RPMI7951 (cell line): ENCODE measurements at places on chromosomes 7 and 10. TPM values are rescaled to one million over a fixed set of nuclear protein-coding genes. Genes with fewer than 3 reads are reported as not detected.

DNA sequence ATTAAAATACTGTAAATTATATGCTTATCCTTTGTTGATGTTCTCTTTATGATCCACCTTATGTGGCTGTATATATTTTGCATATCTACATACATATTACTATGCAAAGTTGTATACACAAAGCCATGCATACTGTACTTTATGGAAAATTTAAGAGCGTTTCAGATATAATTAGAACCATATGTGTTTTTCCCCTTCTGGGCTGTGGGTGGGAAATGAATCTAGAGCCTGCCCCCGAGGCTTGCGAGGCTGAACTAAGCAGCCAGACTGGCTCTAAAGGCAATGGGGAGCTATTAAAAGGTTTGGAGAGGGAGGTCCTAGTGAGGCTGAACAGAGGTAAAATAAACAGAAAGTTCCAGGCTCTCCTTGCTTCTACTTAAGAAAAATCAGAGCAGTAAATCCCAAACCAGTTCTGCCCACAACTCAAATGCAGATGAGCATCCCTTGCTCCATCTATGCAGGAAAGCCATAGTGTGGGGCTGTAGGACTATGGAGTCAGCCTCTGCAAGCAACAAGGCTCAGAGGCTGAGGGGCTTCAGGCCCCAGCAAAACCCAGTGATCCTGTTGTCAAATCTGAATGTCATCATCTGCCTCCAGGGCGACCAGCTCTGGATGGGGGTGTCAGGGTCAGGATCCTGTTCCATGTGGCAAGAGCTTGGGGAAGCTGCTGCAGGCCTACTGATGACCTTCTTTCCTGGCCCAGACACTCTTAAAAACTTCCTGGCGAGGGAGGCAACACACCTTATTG lies 14.1 kb upstream of the DDIT4 start:
- DNase-seq: peak; percentile 90

Gene STEAP1B
- total RNA-seq: 78.6 and 89.9 TPM in 2 replicates

DNA sequence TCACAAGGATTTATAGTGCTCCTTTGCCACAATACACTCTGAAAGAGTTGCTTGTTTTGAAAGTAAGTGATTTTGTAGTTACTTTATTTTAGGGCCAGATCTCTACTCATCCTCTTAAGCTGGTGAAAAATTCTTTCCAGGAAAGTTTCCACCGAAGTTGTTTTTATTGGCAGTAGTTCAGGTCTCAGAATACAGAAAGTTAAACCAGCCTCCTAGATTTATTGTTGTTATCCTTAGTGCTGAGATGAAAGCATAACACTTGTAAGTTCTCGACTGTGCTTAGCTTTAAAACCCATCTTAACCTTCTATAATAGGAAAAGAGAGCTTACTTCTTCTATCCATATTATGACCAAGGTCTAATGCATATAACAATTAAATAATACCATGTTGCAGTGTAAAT lies 5.5 kb downstream of the AP3M1 start:
- DNase-seq: peak; percentile 56

DNA sequence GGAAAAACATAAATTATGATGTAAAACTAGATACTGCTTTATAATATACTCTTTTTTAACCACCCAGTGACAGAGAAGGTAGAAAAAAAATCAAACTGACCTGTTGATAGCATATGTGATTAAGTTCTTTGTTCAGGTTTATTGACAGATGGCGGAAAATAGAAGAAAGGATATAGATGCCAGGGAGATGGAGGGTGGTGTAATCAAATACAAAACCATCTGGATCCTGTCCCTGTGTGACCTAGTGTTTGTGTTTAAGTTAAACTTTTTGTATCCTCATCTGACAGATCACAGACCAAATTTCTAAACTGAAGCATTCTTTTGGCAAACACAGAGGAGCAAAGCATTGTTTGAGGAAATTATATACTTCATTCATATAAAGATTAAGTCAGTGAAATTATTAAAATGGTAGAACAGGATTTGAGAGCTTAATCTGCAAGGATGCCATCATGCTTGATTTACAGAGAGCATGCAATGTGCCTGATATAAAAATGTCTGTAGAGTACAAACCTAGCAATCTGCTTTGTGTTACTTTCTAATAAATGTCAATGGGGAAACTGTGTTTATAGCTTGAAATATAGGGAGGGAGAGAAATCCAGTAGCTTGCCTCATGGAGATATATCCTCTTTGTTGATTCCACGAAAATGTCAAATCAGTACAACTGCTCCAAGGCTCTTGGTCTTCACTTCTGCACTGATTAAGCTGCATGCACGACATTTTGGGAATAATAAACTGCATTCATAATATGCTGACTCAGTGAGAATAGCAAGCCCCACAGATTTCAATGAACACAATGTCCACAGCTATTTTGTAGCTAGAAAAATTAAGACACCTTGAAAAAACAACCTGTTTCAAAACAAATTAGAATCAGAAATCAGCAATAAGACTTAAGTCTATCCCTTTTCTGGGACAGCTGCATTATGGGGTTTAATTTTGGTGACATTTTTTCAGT lies 39.0 kb downstream of the SEM1 start:
- no peak for DNase-seq

Gene EPO
- total RNA-seq: not detected in 2 replicates

GRCh38 chr10:42959833-42960232 lies 117.0 kb upstream of the RET start:
- no peak for DNase-seq

- DNase-seq: no peak
These were observed 1.3 kb upstream of the APBB1IP start for GRCh38 chr10:26436848-26437247.

DNA sequence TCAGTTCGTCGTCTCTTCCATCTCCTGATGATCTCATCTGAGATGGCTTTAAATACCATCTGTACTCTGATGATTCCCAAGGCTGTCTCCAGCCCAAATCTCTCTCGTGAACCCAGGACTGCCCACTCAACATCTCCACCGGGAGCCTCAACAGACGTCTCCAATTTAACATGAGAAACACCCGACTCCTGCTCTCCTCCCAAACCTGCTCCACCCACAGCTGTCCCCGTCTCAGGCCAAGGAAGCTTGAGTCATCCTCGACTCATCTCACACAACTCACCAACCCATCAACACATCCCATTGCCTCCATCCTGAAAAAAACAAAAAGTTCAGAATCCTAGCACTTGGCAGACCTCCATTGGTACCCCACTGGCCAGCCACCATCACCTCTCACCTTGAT lies 29.7 kb upstream of the CALN1 start:
- no peak for DNase-seq

Gene NKX1-2
- total RNA-seq: not detected in 2 replicates

Gene CARD11
- total RNA-seq: under 0.01 TPM in 1 of 2 replicates, not detected in the other

Gene ADRA2A
- 0.10 and 0.24 TPM in 2 replicates for total RNA-seq

DNA sequence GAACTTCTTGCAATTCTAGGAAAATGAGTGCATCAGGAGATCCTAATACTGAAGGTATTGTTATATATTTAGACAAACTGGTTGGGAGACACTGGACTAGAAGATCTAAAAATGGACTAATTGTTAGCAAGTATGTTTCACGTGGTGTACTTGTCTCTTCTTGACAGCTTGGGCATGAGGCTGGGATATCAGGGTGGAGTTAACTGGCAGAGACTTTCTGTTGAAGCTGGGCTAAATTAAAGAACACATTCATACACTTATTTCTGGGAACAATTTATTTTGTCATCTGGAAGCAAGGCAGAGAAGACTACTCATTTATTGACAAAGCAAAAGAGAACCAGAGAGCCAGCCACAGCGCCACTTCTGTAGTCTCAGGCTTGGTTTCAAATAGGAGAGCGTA lies 25.9 kb downstream of the TYW1 start:
- DNase-seq: no peak

DNA sequence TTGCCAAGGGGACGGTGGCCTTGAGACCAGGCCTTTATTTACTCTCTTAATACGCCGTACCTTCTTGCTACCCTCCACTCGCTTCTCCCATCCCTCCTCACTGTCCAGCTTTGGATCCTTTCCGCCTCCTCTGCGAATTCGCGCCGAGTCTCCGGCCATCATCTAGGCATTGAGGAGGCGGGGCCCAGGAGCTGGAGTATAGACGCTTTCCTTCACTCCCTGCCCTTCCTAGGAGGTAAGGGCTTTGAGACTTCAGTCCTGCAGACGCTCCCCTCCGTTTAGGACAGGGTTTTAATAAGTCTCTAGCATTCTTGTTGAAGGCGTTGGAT lies 538 bp downstream of the TFAM start:
- DNase-seq: peak; percentile 42

Gene DOCK1
- total RNA-seq: 15.7 and 17.4 TPM in 2 replicates

GRCh38 chr7:51129527-51130472 lies 186.8 kb downstream of the COBL start:
- DNase-seq: no peak

GRCh38 chr10:112047674-112048073 lies 135.9 kb downstream of the GPAM start:
- DNase-seq: no peak

DNA sequence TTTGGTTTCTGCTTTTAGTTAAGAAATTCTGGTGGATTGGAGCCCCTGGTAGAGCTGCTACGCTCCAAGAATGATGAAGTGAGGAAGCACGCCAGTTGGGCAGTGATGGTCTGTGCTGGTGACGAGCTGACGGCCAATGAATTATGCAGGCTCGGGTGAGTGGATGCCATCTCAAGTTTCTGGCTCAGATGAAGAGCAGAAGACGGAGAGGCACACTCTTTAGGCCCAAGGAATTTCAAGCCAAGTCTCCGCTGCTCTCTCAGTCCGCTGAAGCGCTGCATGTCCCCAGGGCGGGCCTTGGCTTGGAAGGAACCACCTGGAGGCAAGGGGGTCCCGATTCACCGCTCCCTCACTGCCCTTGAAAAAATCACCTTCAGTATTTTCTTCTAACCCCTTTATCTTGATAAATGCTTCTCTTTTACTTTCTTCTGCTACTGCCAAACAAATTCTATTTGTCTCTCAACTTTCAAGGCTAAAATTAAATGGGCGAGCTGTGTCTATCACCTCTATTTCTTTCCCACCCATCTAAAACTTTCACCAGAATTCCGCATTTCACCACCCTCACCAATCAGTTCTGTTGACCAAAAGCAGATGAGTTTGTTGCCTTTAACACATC lies 74.2 kb downstream of the ARMC3 start:
- DNase-seq: no peak

- DNase-seq: peak; percentile 79
These were observed 526.4 kb downstream of the KIF20B start for GRCh38 chr10:90227786-90228185.

Gene LIPM
- not detected in 2 replicates for total RNA-seq

GRCh38 chr10:6875269-6875865 lies 295.3 kb upstream of the PRKCQ start:
- DNase-seq: no peak

DNA sequence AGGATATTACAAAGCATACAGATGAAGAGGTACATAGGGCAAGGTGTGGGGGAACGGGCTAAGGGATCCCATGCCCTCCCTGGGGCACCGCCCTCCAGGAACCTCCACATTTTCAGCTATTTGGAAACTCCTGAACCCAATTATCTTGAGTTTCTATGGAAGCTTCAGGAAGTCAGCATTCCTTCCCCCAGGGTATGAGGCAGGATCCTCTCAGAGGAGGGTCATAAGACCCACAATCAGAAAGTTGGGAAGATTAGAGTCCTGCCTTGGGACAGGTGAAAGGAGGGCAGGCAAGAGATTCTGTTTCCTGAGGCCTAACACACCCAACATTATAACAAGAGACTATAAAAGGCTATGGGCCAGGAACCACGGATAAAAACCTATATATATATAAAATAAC lies 98.0 kb downstream of the RALA start:
- DNase-seq: no peak

DNA sequence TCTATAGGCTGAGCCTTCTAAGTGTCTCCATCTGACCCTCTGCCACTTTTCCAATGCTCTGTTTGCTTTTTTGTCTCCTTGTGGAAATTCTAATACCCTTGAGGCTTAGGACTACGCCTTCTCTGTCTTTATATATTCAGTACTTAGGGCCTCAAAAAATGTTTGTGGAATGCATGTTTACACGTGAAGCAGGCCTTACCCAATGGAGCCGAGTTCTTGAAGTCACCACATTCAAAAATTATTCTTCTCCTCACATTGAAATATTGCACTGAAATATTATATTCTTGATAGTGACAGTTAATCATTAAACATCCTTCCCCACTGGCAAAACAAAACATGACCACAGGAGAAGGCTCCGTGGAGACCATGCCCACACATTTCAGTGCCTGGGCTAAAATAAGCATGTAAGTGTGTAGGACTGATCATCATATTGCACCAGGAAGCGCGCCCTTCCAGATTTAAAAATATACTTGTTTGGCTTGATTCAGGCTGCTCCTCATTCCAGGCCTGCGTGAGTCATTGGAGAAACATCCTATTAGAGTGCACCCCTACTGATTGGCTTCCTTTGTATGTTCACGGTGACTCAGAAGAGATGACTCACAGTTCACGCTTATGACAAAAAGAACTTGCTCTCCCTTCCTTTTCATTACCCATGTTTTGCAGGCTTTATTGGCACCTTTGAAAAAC lies 307.4 kb upstream of the AOAH start:
- peak; percentile 100 for DNase-seq

DNA sequence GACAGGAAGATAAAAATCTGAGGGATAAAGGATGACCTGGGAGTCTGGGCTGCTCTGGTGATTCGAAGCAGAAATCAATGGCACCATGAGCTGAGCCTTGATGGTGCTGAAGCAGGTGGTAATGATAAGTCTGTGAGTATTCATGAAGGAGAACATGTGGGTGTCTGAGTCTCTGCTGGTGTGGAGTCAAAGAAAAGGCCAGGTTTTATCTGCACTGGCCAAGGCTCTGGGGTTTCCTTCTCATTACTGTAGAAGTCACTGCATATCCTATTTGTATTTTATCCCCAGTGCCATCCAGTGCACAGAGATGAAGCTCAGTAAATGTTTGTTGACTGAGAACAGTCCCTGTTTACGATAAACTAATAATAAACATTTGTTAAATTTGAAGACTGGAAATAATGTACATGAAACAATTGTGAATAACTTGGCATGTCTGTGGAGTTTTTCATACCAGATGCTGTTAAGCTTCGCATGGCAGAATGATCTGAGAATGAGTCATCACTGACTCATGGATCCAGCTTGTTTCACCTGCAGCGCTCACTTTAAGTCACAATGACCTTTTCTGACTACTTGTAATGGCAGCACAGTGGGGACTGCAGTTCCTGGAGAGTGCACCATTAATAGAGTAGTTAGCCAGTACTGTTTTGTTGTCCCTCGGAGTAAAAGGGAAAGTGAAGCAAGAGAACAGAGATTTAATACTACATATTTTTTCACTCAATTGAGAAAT lies 538.5 kb downstream of the HTR7 start:
- peak; percentile 94 for DNase-seq

- no peak for DNase-seq
These were observed 174.1 kb downstream of the LRRN3 start for GRCh38 chr7:111264981-111265380.

- DNase-seq: peak; percentile 78
These were observed 106.6 kb upstream of the TNS3 start for GRCh38 chr7:47688311-47689100.

DNA sequence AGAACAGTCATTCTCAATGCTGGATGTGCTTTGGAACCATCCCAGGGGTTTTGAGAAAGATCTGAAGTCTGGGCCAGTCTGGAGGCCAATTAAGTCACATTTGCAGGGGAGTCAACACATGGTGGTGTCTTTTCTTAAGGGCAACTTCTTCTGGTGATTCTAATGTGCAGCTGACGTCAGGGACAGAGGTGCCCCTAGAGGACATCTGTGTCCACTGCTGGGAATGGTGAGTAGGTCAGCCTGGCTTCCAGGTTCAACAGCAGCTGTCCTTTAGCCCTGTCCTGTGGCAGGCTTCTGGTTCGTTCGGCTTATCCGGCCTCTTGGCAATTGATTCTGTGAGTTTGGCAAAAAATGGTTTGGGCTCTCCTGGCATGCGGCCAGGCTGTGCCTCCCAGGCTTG lies 269.7 kb upstream of the HABP2 start:
- DNase-seq: no peak
